MG63 (cell line): ENCODE measurements at places on chromosomes 5 and 9. TPM values are rescaled to one million over a fixed set of nuclear protein-coding genes. Genes with fewer than 3 reads are reported as not detected.
A peak's percentile ranks its signal among the peaks of the same experiment; 100 is the strongest.

GRCh38 chr5:16805486-16805885, 130.6 kb downstream of the MYO10 start:
- DNase-seq, result no peak

GRCh38 chr9:89744730-89745129, 139.9 kb downstream of the GADD45G start:
- DNase-seq, result no peak

DNA sequence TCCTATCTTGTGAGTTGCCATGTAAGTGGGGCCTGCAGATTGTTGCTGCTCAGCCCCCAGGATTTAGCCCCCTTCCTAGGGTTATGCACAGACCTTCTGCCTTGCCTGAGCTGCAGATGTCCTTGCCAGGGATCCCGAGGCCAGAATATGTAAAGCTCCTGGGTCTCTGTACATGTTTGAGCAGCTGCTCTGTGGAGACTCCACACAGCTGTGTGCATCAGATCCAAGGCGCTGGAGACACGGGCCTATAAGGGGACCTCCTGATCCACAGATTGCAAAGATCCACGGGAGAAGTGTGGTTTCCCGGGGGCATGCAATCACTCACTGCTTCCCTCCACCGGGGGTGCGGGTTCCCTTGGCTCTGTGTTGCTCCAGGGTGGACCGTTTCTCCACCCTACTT, 28.9 kb downstream of the TAF11L14 start:
- no peak for DNase-seq

DNA sequence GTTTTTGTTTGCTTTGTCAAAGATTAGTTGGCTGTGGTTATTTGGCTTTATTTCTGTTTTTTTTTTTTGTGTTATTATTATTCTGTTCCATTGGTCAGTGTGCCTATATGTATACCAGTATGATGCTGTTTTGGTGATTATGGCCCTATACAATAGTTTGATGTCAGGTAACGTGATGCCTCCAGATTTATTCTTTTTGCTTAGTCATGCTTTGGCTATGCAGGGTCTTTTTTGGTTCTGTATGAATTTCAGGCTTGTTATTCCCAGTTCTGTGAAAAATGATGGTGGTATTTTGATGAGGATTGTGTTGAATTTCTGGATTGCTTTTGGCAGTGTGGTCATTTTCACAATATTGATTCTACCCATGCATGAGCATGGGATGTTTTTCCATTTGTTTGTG, 312.8 kb downstream of the TAF11L14 start:
- no peak for DNase-seq

- peak; percentile 85 for DNase-seq
These were observed 7.6 kb downstream of the ENC1 start for GRCh38 chr5:74632947-74633356.

GRCh38 chr5:171409164-171410136, 10.0 kb upstream of the FGF18 start:
- DNase-seq, result no peak

Gene HMCN2
- total RNA-seq, result 0.20 TPM in 1 of 2 replicates, not detected in the other

Gene DMGDH
- not detected in 2 replicates for total RNA-seq
